ENCODE measurements at places on chromosomes 1 and 21.

DNA sequence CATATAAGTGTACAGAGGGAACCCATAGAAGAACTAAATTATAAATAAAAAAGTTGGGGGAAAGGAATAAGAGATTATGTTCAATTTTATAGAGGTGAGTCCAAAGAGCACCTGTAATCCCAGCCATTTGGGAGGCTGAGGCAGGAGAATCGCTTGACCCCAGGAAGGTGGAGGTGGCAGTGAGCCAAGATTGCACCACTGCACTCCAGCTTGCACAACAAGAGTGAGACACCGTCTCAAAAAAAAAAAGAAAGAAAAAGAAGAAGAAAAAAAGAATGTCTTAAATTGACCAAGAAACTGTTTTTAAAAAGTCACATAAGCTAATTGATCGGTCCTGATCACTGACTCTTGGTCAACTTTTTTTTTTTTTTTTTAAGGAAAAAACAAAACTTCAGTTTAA, 19.1 kb upstream of the ATF3 start:
- DNase-seq: no peak

DNA sequence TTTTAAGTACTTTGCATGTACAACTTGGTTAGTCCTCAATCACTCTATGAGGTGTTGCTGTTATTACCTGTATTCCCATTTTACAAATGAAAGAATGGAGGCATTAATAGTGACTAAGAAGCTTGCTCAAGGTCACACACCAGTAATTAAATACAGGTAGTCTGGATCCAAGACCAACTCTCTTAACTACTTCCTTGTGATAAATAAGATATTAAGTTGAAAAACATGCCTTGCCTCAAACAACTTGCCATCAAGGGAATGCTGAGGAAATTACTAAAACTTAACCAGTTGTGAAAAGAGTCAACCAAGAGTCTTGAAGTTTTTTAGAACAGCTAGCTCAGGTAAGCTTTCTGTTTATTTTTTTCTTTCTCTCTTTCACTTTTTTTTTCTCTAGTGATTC, 21.0 kb upstream of the LAMC1 start:
- no peak for DNase-seq

DNA sequence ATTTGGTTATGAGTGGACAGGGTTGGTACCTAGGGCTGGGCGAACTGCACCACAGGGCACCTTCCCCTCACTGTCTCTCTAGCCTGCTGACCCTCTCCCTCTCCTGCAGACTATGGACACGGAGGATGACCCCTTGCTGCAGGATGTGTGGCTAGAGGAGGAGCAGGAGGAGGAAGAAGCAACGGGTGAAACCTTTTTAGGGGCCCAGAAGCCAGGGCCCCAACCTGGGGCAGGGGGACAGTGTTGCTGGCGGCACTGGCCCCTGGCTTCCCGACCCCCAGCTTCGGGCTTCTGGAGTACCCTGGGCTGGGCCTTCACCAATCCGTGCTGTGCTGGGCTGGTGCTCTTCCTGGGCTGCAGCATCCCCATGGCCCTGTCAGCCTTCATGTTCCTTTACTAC, 21.9 kb downstream of the DISP3 start:
- DNase-seq: no peak

DNA sequence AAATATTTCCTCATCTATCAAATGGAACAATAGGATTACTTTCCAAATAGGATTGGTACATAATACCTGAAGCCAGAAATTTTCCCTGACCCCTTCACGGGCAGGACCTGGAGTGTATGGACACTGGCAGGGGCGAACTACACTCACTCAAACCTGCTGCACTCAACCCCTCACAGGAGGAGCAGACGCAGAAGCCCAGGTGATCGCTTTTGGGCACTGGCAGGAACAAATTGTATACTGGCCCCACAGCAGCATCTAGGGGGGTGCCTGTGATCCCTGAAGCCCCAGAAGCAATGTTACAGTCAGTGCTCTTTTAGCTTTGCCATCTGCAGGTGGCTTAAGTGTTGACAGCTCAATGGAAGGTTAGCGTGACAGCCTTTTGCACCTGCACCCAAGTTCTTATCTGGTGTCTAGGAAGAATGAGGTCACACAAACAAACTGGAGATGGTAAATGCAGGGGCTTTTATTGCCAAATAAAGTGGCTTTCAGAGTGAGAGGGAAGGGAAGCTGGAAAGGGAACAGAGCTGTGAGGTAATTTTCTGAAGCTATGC, 199.2 kb upstream of the NEGR1 start:
- no peak for DNase-seq

GRCh38 chr21:31837618-31838390, 35.0 kb upstream of the HUNK start:
- no peak for DNase-seq

DNA sequence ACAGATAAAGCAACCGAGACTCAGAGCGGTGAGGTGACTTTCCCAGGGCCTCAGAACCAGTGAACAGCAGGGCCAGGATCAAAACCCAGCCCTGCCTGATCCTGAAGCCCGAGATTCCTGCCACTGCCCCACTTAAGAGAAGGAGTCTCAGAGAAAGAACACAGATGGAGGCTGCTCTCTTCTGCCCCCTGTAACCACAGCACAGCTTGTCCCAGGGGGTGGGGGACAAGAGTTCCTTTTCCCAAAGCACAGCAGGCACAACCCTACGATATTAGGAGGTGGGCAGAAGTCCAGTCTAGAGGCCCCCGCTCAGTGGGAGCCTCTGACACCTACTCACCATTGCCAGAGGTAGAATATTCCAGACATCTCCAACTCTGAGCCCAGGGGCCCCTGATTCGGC, 24.0 kb upstream of the VWA5B1 start:
- DNase-seq: no peak

Data from CD4-positive, alpha-beta T cell treated with Interferon gamma for 1 hour (primary cell).